ENCODE measurements at places on chromosomes 12 and 14.
A peak's percentile ranks its signal among the peaks of the same experiment; 100 is the strongest.

DNA sequence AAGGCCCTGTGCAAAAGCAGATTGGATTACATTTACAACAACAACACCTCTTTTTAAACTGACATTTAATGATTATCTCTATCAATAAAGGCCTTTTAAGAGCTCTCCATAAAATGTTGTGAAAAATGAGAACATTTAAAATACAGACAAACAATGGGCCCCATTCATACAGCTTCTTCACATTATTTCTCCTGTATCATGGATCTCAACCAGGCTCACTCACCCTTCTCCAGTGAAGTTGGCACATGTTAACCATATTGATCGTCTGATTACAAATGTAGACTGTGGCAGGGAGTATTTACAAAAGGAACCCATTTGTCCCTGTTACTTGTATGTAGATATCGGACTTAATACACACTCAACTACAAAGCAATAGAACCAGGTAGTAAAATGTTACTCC lies 220.2 kb upstream of the BTG1 start:
- no peaks in the 10 kb centered on the region for H3K27me3 ChIP-seq
- peaks cover under 1% of the 10 kb centered on the region for H3K36me3 ChIP-seq
- DNase-seq, result no peak
- H3K4me1 ChIP-seq, result peaks cover 33% of the 10 kb centered on the region
- H3K4me3 ChIP-seq, result no peak overlapping the region

DNA sequence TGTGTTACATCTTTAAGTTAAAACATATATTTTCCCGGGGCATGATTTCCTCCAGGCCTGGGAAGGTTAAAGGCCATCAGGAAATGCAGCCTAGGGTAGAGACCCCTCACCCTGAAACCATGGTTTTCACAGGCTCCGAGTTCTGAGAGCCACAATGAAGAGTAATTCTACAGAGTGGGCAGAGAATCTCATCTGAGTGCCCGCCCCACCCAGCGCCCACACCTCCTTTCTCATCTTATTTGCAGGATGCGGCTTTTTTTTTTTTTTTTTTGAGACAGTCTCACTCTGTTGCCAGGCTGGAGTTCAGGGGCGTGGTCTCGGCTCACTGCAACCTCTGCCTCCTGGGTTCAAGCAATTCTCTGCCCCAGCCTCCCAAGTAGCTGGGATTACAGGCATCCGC lies 170.7 kb downstream of the FOXN3 start:
- H3K4me3 ChIP-seq, result no peak overlapping the region
- H3K36me3 ChIP-seq, result peaks cover 5% of the 10 kb centered on the region
- no peaks in the 10 kb centered on the region for H3K27me3 ChIP-seq

- no peaks in the 10 kb centered on the region for H3K27me3 ChIP-seq
- no peak overlapping the region for H3K27ac ChIP-seq
- DNase-seq, result no peak
- H3K36me3 ChIP-seq, result no peaks in the 10 kb centered on the region
- H3K4me3 ChIP-seq, result no peak overlapping the region
Measured at GRCh38 chr14:87351007-87351406, 642.0 kb downstream of the GALC start.

DNA sequence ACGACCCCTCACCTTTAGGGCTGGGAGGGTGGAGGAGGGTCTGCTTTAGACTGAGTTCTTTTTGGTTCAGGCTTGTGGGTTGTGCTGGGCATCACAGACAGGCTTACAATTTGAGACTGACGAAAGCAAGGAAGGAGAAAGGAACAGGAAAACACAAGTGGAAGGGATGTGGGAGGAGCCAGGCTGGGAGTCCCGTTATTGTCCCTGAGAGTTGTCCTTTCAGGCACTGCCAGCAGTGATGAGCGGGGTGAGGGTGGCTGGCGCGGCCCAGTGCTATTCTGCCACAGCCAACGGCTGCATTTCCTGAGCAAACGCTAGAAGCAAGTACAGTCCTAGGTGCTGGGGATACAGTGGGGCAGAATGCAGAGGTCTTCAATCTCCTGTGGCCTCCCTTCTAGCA lies 29.2 kb upstream of the TSPAN9 start:
- no peak overlapping the region for H3K27ac ChIP-seq
- H3K4me1 ChIP-seq, result no peaks in the 10 kb centered on the region
- peaks cover 65% of the 10 kb centered on the region for H3K27me3 ChIP-seq
- no peaks in the 10 kb centered on the region for H3K36me3 ChIP-seq
- no peak overlapping the region for H3K4me3 ChIP-seq

DNA sequence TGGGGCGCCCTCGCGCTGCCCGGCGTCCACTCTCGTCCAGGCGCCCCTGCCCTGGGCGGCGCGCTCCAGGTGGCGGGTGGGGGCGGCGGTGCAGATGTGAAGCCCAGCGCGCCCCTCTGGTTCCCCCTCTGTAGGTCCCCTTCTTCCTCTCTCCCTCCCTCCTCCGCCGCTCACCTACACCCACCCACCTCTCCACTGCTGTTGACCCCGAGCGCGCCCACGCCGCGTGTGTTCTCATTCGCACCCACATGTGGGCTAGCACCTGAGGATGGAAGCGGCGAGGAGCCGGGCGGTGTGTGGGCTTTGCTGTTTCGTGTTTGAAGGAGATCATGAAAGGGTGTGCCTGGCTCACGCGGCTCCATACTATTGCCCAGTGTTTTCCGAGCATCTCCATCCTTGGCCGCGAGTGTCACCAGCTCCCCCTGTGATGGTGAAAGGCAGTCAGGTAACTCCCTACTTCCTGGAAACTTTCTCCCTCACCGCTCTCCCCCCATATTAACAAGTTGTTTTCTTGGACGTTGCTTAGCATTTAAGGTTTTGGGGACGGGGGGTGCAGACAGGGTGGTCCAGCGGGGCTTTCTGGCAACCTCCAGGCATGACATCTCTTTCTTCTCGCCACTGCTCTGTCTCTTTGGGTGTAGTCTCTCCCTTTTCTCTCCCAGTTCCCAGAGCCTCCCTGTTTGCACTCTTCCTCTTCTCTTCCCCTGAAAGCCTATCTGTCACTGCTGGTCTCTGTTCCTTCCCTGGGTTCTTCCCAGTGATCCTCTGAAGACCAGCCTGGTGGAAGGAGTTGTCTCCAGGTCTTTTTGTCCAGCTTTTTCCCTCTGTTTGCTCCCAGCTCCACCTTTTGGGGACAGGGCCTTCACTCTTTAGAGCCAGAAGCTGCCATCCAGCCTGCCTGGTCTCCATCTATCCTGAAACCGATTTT lies 1.6 kb downstream of the CACNA1C start:
- DNase-seq, result no peak
- no peak overlapping the region for H3K27ac ChIP-seq
- peaks cover 4% of the 10 kb centered on the region for H3K4me1 ChIP-seq

DNA sequence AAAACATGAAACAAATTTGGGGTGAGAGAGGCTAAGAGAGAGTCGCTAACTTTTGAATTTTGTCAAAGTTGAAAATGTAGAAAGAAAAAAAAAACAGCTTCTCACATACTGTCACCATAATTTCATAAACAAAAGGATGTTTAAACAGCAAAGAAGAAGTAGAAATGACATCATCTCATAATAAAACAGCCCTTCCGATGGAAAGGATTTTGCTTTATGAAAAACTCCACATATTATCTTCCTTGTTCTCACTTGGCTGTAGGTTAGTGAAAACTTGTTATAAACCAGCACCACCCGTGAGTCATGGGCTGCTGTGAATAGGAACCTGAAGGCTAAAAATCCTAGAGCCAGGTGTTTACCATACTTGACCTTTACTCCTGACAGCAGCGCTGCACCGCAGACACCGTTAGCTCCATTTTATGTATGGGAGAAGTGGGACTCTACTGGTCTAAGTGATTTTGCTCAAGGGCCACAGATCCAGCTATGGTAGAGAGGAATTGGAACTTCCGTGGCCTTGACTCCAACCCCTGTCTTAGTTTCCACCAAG lies 63.0 kb upstream of the VRK1 start:
- H3K27me3 ChIP-seq, result peaks cover 69% of the 10 kb centered on the region
- H3K4me1 ChIP-seq, result no peaks in the 10 kb centered on the region
- no peak overlapping the region for H3K27ac ChIP-seq
- no peak for DNase-seq
- H3K36me3 ChIP-seq, result no peaks in the 10 kb centered on the region

- DNase-seq, result no peak
- H3K27me3 ChIP-seq, result no peaks in the 10 kb centered on the region
- peak overlapping the region; percentile 79 for H3K4me3 ChIP-seq
- H3K36me3 ChIP-seq, result peaks cover 8% of the 10 kb centered on the region
- peak overlapping the region; percentile 88 for H3K27ac ChIP-seq
- peaks cover 69% of the 10 kb centered on the region for H3K4me1 ChIP-seq
Measured at GRCh38 chr14:24674204-24674970, 40.4 kb upstream of the GZMB start.

- no peak for DNase-seq
- H3K36me3 ChIP-seq, result no peaks in the 10 kb centered on the region
- H3K4me1 ChIP-seq, result no peaks in the 10 kb centered on the region
- H3K4me3 ChIP-seq, result no peak overlapping the region
- H3K27ac ChIP-seq, result no peak overlapping the region
Measured at GRCh38 chr12:115932066-115932465, 345.4 kb downstream of the MED13L start.

- no peaks in the 10 kb centered on the region for H3K4me1 ChIP-seq
- H3K4me3 ChIP-seq, result no peak overlapping the region
- H3K27me3 ChIP-seq, result no peaks in the 10 kb centered on the region
- no peak for DNase-seq
- H3K36me3 ChIP-seq, result no peaks in the 10 kb centered on the region
- H3K27ac ChIP-seq, result no peak overlapping the region
Measured at GRCh38 chr12:91113621-91114020, 2.3 kb upstream of the LUM start.

GRCh38 chr12:106879612-106880011 lies 76.1 kb upstream of the TMEM263 start:
- no peaks in the 10 kb centered on the region for H3K27me3 ChIP-seq
- H3K4me1 ChIP-seq, result no peaks in the 10 kb centered on the region
- no peak for DNase-seq
- peaks cover 8% of the 10 kb centered on the region for H3K36me3 ChIP-seq
- H3K27ac ChIP-seq, result no peak overlapping the region
- no peak overlapping the region for H3K4me3 ChIP-seq

- no peak overlapping the region for H3K27ac ChIP-seq
- peaks cover 3% of the 10 kb centered on the region for H3K36me3 ChIP-seq
- DNase-seq, result no peak
- H3K27me3 ChIP-seq, result peaks cover 25% of the 10 kb centered on the region
Measured at GRCh38 chr12:131860472-131861260, 32.5 kb downstream of the MMP17 start.

GRCh38 chr12:89247967-89248366 lies 104.3 kb downstream of the DUSP6 start:
- no peaks in the 10 kb centered on the region for H3K27me3 ChIP-seq
- H3K4me3 ChIP-seq, result no peak overlapping the region
- H3K27ac ChIP-seq, result no peak overlapping the region
- H3K36me3 ChIP-seq, result no peaks in the 10 kb centered on the region

GRCh38 chr12:105259226-105259625 lies 23.3 kb upstream of the APPL2 start:
- H3K27ac ChIP-seq, result no peak overlapping the region
- H3K4me1 ChIP-seq, result no peaks in the 10 kb centered on the region
- no peaks in the 10 kb centered on the region for H3K36me3 ChIP-seq
- H3K27me3 ChIP-seq, result peaks cover 26% of the 10 kb centered on the region

GRCh38 chr12:68641138-68641537 lies 30.4 kb downstream of the RAP1B start:
- peak overlapping the region; percentile 91 for H3K27ac ChIP-seq
- peak; percentile 25 for DNase-seq
- peaks cover 74% of the 10 kb centered on the region for H3K4me1 ChIP-seq

DNA sequence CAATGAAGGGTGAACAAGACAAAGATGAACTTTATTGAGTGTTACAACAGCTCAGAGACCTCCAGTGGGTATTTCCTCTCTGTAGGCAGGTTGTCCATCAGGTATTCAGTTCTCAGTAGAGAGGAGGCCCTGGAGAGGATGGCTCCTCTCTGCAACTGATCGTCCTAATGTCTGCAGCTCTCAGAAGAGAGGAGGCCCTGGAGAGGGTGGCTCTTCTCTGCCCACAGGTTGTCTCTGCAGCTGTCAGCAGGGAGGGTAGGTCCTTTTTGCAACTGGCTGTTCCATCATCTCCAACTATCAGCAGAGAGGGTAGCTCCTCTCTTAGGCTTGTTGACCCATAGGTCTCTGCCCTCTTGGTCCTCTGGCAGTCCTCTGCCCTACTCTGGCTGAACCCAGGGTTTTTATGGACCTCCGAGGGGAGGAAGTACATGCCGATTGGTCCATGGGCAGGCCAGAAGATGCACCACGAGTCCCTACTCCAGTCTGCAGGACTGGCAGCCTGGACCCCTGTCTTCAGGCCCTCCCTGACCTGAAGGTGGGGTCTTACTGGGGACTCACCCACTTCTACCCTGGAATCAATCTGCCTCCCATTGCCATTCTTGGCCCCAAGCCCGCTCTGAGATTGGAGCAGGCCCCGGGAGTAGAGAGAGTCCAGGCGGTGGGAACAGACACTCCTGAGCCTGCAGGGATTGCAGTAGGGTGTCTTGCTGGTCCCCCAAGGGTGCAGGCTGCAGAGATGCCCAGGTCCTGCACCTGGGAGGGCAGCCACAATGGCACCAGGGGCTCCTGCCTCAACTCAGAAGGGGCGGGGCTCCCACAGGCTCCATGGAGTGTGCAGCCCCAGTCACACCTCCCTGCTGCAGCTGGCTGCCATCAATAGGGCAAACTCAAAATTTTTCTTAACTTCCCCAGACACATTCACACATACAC lies 2.3 kb downstream of the TMEM116 start:
- peak overlapping the region; percentile 91 for H3K4me3 ChIP-seq
- DNase-seq, result no peak
- H3K27me3 ChIP-seq, result no peaks in the 10 kb centered on the region
- H3K27ac ChIP-seq, result peak overlapping the region; percentile 95
- peaks cover 33% of the 10 kb centered on the region for H3K36me3 ChIP-seq
- H3K4me1 ChIP-seq, result peaks cover 41% of the 10 kb centered on the region

GRCh38 chr14:104820669-104821228 lies 19.8 kb downstream of the ZBTB42 start:
- H3K27ac ChIP-seq, result no peak overlapping the region
- peaks cover 10% of the 10 kb centered on the region for H3K4me1 ChIP-seq
- H3K27me3 ChIP-seq, result no peaks in the 10 kb centered on the region
- H3K36me3 ChIP-seq, result peaks cover 4% of the 10 kb centered on the region

- DNase-seq, result no peak
- no peak overlapping the region for H3K4me3 ChIP-seq
- no peaks in the 10 kb centered on the region for H3K36me3 ChIP-seq
- no peak overlapping the region for H3K27ac ChIP-seq
- H3K27me3 ChIP-seq, result peaks cover 43% of the 10 kb centered on the region
- no peaks in the 10 kb centered on the region for H3K4me1 ChIP-seq
Measured at GRCh38 chr14:58060077-58060476, 91.9 kb downstream of the ARMH4 start.

GRCh38 chr12:56785141-56785865 lies 22.2 kb downstream of the HSD17B6 start:
- H3K36me3 ChIP-seq, result peaks cover 3% of the 10 kb centered on the region
- H3K4me3 ChIP-seq, result no peak overlapping the region
- H3K27me3 ChIP-seq, result no peaks in the 10 kb centered on the region
- no peak overlapping the region for H3K27ac ChIP-seq
